ENCODE measurements at places on chromosomes 3 and 15. TPM values are rescaled to one million over a fixed set of nuclear protein-coding genes. Genes with fewer than 3 reads are reported as not detected.

Gene ZDHHC23
- total RNA-seq = 0.74 TPM

Gene USP13
- 4.1 TPM for total RNA-seq

Gene COL6A5
- not detected for total RNA-seq

Gene PLA1A
- total RNA-seq = 0.83 TPM

Gene IL17RE
- 0.14 TPM for total RNA-seq

Gene POPDC2
- under 0.01 TPM for total RNA-seq

Gene CAPN3
- total RNA-seq = 1.7 TPM

Gene LRRIQ4
- total RNA-seq = not detected

Gene NDUFB5
- 182 TPM for total RNA-seq

Gene MAP6D1
- 0.57 TPM for total RNA-seq

Gene TGM5
- total RNA-seq = not detected

Gene TMEM212
- total RNA-seq = not detected

Gene DBR1
- 14.5 TPM for total RNA-seq

Gene ANO10
- 63.1 TPM for total RNA-seq

Gene A4GNT
- not detected for total RNA-seq

Gene ISLR2
- total RNA-seq = 0.28 TPM

Gene LRRC49
- 12.9 TPM for total RNA-seq

Gene SAMD7
- total RNA-seq = not detected

Gene FGF7
- total RNA-seq = 976 TPM

Gene GOLGA8G
- under 0.01 TPM for total RNA-seq

Gene ARID3B
- 1.4 TPM for total RNA-seq

Gene PSTPIP1
- not detected for total RNA-seq
